ENCODE measurements at places on chromosomes 5 and 9.

DNA sequence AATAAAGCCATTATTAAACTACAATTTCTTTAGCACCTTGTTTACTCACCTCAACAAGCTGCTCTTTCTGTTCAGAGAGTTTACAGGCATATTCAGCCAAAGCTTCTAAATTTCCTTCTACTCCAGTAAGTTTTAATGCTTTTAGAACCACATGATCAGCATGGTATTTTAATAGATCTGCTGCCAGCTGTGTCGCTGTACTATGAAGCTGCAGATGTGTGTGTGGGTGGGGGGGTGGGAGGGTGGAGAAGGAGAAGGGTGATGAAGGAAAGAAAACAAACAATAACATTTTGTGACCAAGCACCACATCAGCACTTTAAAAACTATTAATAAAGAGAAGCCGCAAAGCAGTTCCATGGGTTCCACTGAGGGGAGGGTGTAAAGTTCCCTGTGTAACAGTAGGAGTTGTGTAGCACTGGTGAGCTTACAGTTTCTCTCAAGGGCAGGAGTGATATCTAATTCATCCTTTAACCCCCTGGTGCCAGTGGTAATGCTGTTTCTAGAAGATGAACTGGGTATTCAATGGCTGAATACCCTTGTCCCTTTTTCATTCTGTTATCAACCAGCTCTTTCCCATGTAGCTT is 38.5 kb downstream of the ABITRAM start:
- no peaks in the 10 kb centered on the region for H3K4me1 ChIP-seq
- no peak overlapping the region for H3K27ac ChIP-seq
- H3K27me3 ChIP-seq, result no peaks in the 10 kb centered on the region
- peaks cover 16% of the 10 kb centered on the region for H3K36me3 ChIP-seq
- H3K4me3 ChIP-seq, result no peak overlapping the region

GRCh38 chr5:140311011-140311467 is 8.1 kb upstream of the PFDN1 start:
- no peak for DNase-seq
- H3K27ac ChIP-seq, result no peak overlapping the region
- no peak overlapping the region for H3K4me3 ChIP-seq
- H3K27me3 ChIP-seq, result no peaks in the 10 kb centered on the region
- H3K4me1 ChIP-seq, result peaks cover 2% of the 10 kb centered on the region
- H3K36me3 ChIP-seq, result no peaks in the 10 kb centered on the region

DNA sequence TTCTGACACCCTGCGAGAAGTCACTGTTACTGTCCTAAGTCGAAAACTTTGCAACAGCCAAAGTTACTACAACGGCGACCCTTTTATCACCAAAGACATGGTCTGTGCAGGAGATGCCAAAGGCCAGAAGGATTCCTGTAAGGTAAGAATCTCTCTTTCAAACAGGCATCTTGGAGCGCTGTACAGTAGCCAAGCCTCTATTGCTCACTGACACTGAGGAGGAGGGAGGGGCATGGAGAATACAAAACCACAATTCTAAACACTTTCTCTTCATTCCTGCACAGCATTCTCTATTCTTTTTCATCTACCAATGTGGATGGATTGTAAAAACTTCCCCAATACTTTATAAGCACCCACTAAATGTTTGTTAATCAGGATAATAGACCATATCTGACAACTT is 7.4 kb downstream of the GZMK start:
- no peak overlapping the region for H3K4me3 ChIP-seq
- H3K4me1 ChIP-seq, result no peaks in the 10 kb centered on the region
- no peaks in the 10 kb centered on the region for H3K36me3 ChIP-seq
- H3K27me3 ChIP-seq, result no peaks in the 10 kb centered on the region

- H3K27ac ChIP-seq, result no peak overlapping the region
- no peak for DNase-seq
- H3K4me3 ChIP-seq, result no peak overlapping the region
- no peaks in the 10 kb centered on the region for H3K4me1 ChIP-seq
Observed at GRCh38 chr5:93461756-93462155, 119.3 kb downstream of the NR2F1-AS1 start.

GRCh38 chr5:994272-994607 is 14.4 kb upstream of the NKD2 start:
- H3K27ac ChIP-seq, result no peak overlapping the region
- H3K27me3 ChIP-seq, result no peaks in the 10 kb centered on the region
- DNase-seq, result no peak
- no peak overlapping the region for H3K4me3 ChIP-seq
- H3K36me3 ChIP-seq, result no peaks in the 10 kb centered on the region
- no peaks in the 10 kb centered on the region for H3K4me1 ChIP-seq

- no peak overlapping the region for H3K27ac ChIP-seq
- H3K4me1 ChIP-seq, result no peaks in the 10 kb centered on the region
- no peak overlapping the region for H3K4me3 ChIP-seq
- H3K27me3 ChIP-seq, result no peaks in the 10 kb centered on the region
- no peaks in the 10 kb centered on the region for H3K36me3 ChIP-seq
Observed at GRCh38 chr5:95331358-95331757, 46.5 kb upstream of the MCTP1 start.

DNA sequence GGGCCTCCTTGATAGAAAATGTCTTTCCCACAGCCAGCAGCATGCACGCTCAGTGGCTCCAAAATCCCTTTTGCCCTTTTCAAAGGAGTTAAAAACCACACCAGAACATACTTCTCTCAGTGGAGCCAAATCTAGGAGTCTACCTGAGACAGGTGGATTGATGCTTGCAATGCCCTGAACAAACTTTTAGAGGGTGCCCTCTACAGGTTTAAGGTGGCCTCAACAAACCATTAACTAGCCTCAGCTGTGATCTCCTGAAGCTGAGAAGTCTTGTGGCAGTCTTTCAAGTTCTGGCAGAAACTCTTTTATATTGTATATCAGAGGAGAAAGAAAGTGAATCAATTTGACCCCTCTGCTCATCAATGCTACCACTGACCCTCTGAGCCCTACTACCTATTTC is 125.4 kb downstream of the MED27 start:
- H3K4me1 ChIP-seq, result no peaks in the 10 kb centered on the region
- DNase-seq, result no peak
- no peaks in the 10 kb centered on the region for H3K36me3 ChIP-seq
- H3K27me3 ChIP-seq, result no peaks in the 10 kb centered on the region

DNA sequence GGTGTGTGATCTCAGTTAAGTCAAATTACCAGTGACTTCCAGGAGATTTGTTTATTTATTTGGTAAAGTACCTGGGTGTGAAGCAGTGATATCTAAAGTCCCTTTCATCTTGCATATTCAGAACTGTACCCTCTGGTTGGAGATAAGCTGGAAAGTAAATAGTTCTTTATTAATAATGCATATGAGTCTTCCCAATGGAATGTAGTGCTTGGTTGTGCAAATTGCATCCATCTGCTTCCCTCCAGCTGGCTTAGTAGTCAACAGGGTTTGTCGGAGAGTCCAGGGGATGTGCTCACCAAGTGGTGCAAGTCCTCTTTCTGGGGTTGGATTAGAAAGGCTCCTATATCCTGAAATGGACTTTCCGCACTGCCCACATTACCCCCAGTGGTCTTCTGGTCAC is 42.0 kb downstream of the TRPM3 start:
- no peak overlapping the region for H3K27ac ChIP-seq
- H3K4me1 ChIP-seq, result no peaks in the 10 kb centered on the region
- DNase-seq, result no peak
- no peaks in the 10 kb centered on the region for H3K36me3 ChIP-seq

GRCh38 chr5:22044229-22044628 is 808.9 kb downstream of the CDH12 start:
- no peak overlapping the region for H3K27ac ChIP-seq
- no peak for DNase-seq
- no peaks in the 10 kb centered on the region for H3K36me3 ChIP-seq
- no peaks in the 10 kb centered on the region for H3K4me1 ChIP-seq
- no peaks in the 10 kb centered on the region for H3K27me3 ChIP-seq
- no peak overlapping the region for H3K4me3 ChIP-seq

- no peak overlapping the region for H3K4me3 ChIP-seq
- H3K36me3 ChIP-seq, result peaks cover 17% of the 10 kb centered on the region
- H3K4me1 ChIP-seq, result no peaks in the 10 kb centered on the region
- DNase-seq, result no peak
Observed at GRCh38 chr5:172418862-172419814, 35.2 kb downstream of the SH3PXD2B start.

GRCh38 chr9:34524349-34524748 is 1.6 kb upstream of the ENHO start:
- H3K36me3 ChIP-seq, result no peaks in the 10 kb centered on the region
- H3K27me3 ChIP-seq, result peaks cover 1% of the 10 kb centered on the region
- H3K4me1 ChIP-seq, result peaks cover 8% of the 10 kb centered on the region
- H3K27ac ChIP-seq, result no peak overlapping the region

DNA sequence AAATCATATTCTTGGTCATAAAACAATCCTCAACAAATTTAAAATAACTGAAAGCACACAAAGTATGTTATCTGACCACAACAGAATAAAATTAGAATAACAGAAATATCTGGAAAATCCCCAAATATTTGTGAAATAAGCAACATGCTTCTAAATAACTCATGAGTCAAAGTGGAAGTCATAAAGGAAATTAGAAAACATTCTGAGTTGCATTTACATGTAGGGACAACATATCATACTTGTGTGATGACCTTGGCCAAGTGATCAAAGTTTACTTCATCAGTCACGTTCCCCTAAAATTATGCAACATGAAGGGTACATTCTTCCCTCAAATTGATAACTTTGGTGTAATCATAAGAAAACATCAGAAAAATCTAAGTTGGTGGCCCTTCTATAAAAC is 64.7 kb downstream of the CSF2 start:
- no peak overlapping the region for H3K4me3 ChIP-seq
- no peaks in the 10 kb centered on the region for H3K27me3 ChIP-seq
- no peak overlapping the region for H3K27ac ChIP-seq
- DNase-seq, result no peak
- H3K36me3 ChIP-seq, result no peaks in the 10 kb centered on the region
- H3K4me1 ChIP-seq, result no peaks in the 10 kb centered on the region
